Brain microvascular endothelial cell (primary cell): ENCODE measurements at places on chromosomes 1 and 21.
A peak's percentile ranks its signal among the peaks of the same experiment; 100 is the strongest.

DNA sequence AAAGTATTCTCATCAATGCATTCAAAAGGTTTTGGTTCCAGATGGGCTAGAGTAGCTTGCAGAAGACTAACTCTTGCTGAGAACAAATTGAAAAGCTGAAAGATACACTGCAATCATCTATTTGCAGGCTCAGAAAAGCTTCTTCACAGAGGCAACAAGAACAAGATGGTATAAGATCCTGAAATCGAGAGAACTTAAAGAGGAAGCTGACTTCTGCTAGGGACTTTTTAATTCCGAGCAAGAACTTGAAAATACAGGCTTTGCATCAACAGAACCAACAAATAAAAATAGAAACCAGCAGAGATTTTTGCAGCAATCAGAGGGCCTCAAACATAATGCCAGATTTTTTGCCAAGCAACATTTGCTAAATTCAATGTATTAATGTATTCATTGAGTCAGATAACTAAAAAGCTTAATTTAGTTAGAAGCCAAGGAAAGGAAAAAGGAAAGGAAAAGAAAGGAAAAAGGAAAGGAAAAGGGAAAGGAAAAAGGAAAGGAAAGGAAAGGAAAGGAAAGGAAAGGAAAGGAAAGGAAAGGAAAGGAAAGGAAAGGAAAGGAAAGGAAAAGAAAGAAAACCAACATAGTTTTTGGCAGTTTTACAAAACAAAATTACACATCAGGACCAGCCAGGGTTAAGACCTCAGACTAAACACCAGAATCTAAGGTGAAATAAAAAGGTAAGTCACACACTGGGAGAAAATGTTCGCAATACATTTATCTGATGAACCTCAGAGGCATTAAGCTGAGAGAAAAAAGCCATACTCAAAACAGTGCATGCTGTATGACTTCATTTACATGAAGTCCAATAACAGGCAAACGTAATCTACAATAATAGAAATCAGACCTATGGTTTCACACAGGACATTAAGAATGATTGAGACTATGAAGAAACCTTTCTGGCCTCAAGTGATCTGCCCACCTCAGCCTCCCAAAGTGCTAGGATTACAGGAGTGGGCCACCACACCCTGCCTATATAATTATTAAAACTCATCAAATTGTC lies 42.6 kb downstream of the FAF1 start:
- DNase-seq = no peak

GRCh38 chr1:221419513-221420095 lies 322.3 kb downstream of the DUSP10 start:
- DNase-seq = no peak

- no peak for DNase-seq
Observed at GRCh38 chr21:38334866-38335265, 78.1 kb downstream of the KCNJ15 start.

DNA sequence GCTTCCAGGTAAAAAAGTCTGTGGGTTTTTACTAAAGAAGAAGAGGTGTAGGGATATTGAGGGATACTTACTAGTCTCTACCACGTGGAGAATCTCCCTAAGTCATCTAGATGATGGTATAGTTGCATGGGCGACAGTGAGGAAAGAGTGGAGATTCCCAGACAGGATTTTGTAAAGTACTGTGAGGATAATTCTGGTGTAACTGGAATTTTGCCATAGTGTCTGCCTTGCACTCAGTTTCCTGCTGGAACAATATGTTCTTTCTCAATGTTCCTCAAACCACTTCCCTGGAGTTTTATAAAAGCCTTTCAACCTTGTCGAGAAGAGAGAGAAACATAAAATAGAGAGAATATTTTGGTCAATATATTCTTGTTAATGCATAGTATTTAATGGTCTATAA lies 95.1 kb upstream of the WLS start:
- no peak for DNase-seq

DNA sequence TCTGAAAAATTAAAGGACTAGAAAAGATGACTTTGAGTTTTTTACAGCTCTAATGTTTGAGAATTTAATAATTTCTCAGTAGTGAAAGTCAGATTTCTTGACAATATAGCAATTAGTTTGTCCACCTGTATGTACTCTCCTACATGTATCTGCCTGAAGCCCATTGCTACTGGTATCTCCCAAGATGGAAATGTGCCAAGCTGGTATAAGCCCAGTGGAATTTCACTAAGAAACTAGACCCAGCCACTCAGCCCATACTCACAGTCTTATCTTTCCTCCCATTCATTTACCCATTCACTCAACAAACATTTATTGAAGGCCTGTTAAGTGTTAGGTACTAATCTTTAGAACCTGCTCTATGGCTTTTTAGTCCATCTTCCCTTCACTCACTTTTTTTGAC lies 21.6 kb upstream of the TRIM45 start:
- no peak for DNase-seq

DNA sequence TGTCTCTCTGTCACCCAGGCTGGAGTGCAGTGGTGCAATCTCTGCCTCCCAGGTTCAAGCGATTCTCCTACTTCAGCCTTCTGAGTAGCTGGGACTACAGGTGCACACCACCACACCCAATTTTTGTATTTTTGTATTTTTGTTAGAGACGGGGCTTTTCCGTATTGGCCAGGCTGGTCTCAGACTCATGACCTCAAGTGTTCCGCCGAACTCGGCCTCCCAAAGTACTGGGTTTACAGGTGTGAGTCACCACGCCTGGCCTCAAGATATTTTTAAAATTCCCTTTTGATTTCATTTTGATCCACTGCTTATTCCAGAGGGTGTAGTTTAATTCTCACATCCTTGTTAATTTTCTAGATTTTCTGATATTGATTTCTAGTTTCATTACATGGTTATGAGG lies 3.8 kb downstream of the IFI44L start:
- no peak for DNase-seq

DNA sequence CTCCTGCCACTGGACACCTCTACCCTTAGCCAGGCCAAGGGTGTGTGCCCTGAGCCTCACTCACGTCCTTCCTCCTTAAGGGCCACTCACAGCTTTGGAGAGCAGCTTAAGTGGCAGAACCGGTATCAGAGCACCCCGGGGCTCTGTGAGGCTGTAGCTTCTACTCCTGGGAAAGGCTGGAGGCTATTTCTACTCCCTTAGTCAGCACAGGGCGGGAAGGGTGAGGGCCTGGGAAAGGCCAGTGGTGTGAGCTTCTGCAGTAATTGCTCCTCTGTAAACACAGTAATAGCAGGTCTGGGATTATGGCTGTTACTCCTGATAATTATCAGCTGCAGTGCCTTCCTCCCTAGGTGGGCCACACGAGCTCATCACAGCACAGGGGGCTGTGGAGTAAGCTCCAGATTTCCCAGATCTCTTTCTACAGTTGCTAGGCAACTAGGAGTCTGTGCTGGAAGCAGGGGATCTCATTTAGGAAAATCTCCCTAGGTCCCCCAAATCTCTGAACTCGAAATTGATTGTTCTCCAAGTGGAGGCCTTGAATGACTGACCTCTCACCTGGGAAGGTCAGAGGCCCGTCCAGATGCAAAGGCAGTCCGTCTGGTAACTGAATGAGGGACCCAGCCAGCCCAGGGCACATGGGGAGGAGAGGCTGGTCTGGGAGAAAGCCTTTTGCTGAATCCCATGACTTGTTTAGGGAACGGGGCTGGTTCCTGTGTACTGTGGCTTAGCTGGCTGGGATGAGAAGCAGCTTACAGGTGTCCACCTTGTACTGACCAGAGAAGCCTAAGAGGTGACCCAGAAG lies 29.3 kb downstream of the IER5 start:
- no peak for DNase-seq

GRCh38 chr21:14592296-14593000 lies 46.3 kb upstream of the SAMSN1 start:
- DNase-seq = no peak

DNA sequence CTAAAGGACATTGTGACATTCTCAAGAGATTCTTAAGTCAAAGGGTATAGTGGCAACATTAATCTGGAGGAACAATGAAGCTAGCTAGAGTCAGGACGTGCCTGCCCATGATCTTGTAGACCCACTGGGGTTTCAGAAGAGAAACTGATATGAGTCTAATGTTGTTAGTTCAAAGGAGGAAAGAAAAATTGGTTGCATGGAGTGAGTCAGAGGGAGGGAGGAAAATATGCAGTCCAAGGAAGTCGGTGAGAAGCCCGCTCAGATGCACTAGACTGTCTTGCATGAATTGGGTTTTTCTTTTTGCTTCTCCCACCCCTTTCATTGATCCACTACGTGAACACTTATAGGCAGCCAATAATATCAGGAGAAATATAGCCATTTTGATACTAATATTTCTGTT lies 53.8 kb upstream of the SYT14 start:
- DNase-seq = peak; percentile 74

DNA sequence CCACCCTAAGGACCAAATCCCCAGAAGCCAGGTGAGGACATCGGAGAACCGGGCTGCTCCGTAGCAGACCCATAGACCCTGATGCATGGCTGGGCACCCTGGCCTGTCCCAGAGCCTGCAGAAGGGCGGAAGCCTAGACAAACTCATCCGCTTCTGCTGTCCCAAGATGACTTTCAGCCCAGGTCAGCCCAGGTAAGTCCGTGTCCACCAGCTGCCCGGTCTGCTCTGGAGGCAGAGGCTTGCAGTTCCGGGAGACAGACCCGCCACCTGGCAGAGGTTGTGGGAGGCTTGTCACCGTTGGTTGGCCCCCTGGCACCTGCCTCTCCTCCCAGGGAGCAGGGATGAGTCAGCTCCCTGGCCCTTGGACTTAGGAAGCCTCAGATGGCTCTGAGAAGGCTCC lies 22.8 kb upstream of the POFUT2 start:
- DNase-seq = no peak

DNA sequence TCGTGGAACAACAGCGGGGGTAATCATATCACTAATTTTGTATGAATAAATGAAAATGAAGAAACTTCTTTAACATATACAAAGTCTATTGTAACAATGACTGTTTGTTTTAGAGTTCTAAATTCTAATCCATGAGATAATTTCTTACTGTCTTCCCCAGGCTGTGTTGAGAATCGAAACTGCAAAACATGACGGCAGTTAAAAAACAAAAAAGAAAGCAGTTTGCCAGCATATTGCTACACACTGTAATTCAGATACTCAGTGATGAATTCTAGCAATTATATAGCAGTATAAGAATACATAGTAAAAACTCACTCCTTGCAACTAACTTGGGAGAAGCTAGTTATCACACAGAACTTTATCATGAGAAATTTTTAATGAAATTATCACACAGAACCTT lies 22.1 kb downstream of the INSL5 start:
- DNase-seq = no peak

- peak; percentile 61 for DNase-seq
Observed at GRCh38 chr1:66478116-66478515, 55.8 kb upstream of the SGIP1 start.

- no peak for DNase-seq
Observed at GRCh38 chr1:164613176-164613575, 54.2 kb downstream of the PBX1 start.

DNA sequence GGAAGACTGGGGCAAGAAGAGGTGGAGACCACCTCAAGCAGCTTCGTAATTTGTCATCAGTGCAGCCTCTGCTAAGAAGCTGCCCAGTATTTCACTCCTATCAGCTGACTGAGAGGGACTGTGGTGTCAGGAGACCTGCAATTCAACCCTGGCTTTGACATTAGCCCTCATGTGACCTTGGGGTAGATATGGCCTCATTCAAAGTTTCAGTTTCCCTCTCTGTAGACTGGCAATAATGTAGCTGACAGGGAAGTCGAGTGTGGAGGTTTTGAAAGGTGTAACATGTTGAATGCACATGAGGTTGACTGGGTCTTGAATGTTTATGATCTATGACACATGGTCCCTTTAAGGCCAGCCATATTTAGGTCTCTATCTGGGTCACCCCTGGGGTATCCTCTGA lies 2.2 kb upstream of the SPRR4 start:
- no peak for DNase-seq

DNA sequence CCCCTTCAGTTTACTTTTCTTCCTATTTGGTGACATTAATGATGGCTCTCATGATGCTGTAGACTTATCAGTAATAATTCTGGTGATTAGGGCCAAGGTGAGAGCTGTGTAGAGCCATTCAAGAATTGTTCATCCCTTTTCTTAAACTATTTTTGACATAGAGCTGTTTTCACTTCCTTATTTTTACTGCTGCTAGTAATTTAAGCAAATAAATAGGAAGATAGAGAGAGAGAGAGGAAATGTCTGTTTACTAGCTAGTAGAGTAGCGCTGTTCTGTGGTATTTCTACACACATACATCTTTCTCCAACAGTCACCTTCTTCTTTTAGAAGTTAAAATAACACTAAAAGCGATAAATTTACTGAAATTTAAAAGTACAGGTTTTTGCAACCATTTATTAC lies 678.0 kb upstream of the ZP4 start:
- no peak for DNase-seq

- no peak for DNase-seq
Observed at GRCh38 chr1:226349801-226350518, 41.0 kb upstream of the LIN9 start.

DNA sequence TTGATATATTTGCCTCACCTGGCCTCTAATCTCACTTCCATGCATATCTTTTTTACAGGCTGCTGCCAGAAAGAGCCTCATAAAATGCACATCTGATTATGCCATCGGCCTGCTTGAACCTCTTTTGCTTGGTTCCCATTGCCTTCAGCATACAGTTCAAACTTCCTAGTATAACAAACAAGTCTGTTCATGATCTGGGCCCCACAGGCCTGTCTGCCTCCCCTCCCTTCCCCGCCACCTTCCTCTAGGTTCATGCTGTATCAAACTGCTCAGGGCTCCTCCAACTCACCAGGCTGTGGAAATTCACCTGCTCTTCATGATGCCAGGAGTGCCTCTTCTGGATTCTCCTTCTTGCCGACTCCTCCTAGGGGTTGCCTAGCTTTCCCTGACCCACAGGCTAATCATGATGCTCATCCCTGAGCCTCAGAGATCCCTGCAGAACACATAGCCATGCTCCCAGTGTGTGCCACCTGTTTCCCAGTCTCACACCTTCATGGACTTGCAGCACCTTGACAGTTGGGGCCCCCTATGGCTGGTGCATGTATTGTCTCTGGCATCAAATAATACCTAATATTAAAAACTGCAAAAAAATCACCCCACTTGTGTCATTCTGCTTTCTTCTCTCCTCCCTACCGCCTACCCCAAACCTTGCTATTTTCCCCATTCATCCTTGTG lies 33.7 kb upstream of the CD2 start:
- DNase-seq = no peak

GRCh38 chr21:32377506-32377905 lies 15.3 kb downstream of the URB1 start:
- no peak for DNase-seq

- no peak for DNase-seq
Observed at GRCh38 chr1:158818975-158819431, 12.1 kb upstream of the MNDA start.

- no peak for DNase-seq
Observed at GRCh38 chr1:6137758-6138157, 42.4 kb downstream of the CHD5 start.
